ENCODE measurements at places on chromosomes 7 and 10.

GRCh38 chr10:16976803-16977202 is 152.8 kb downstream of the CUBN start:
- no peak for DNase-seq

- no peak for DNase-seq
Observed at GRCh38 chr7:12609561-12609960, 39.0 kb downstream of the SCIN start.

- DNase-seq, result no peak
Observed at GRCh38 chr10:102083541-102083940, 18.4 kb downstream of the HPS6 start.

DNA sequence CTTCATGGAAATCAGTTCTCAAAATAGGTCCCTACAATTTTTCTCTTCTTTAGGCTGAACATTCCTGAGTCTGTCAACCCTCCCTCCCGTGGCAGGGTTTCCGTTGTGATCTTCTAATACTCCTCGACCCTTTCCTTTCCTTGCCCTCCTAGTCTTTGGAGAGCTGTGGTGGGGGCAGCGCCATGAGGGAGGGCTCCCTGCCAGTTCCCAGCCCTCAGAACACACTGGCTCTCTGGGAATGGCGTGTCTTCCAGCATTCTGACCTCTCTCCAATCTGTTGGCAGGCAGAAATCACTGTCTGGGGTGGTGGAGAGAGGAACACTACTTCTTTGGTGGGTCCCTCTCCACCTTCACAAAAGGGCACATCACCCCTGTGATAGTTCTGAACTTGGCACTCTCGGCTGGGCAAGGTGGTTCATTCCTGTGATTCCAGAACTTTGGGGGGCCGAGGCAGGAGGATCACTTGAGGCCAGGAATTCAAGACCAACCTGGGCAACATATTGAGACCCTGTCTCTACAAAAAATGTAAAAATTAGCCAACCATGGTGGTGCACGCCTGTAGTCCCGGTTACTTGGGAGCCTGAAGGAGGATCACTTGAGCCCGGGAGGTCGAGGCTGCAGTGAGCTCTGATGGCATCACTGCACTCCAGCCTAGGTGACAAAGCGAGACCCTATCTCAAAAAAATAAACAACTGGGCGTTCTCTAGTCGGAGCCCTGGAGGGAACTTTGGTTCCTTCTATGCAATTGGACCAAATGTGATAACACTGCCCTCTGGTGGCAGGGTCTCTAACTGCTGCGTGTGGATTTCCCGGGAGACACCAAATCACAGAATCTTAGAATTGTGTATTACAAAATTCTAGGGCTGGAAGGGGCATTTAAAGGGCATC is 13.1 kb upstream of the ARPC1A start:
- peak; percentile 66 for DNase-seq

GRCh38 chr7:17863095-17863808 is 77.0 kb downstream of the SNX13 start:
- DNase-seq, result no peak

- no peak for DNase-seq
Observed at GRCh38 chr10:110842326-110842904, 29.3 kb upstream of the PDCD4 start.

GRCh38 chr10:117646718-117647117 is 104.2 kb downstream of the EMX2 start:
- DNase-seq, result no peak

GRCh38 chr10:130843051-130843653 is 468.4 kb downstream of the TCERG1L start:
- DNase-seq, result no peak
